ENCODE measurements at places on chromosomes 5 and 9.

DNA sequence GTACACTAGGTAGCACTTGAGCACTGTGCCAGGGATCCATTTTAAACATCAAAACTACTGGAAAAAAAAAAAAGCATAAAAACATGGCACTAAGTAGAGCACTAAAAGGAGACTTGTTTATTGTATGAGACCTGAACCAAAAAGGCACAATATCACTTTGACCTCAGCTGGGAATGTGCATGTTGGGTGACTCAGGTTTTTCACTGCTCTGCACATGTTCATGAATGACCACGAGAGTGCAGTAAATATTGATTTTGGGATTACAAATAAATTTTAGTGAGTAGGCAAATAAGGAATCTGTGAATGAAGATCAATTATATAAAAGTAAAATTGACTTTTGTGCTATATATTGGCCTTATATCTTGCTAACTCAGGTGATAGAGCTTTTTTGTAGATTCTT, 11.8 kb downstream of the RMI1 start:
- DNase-seq: no peak

- no peak for DNase-seq
Observed at GRCh38 chr5:116504593-116505166, 69.9 kb downstream of the SEMA6A start.

- no peak for DNase-seq
Observed at GRCh38 chr5:54823006-54823405, 162.4 kb downstream of the ESM1 start.

GRCh38 chr5:114857941-114858551, 311.7 kb downstream of the TRIM36 start:
- DNase-seq: no peak

GRCh38 chr5:14872070-14872989, 752 bp upstream of the ANKH start:
- DNase-seq: no peak

GRCh38 chr9:136714893-136715274, 2.5 kb downstream of the DIPK1B start:
- DNase-seq: no peak

GRCh38 chr9:127498298-127498697, 47.0 kb downstream of the LRSAM1 start:
- DNase-seq: no peak

DNA sequence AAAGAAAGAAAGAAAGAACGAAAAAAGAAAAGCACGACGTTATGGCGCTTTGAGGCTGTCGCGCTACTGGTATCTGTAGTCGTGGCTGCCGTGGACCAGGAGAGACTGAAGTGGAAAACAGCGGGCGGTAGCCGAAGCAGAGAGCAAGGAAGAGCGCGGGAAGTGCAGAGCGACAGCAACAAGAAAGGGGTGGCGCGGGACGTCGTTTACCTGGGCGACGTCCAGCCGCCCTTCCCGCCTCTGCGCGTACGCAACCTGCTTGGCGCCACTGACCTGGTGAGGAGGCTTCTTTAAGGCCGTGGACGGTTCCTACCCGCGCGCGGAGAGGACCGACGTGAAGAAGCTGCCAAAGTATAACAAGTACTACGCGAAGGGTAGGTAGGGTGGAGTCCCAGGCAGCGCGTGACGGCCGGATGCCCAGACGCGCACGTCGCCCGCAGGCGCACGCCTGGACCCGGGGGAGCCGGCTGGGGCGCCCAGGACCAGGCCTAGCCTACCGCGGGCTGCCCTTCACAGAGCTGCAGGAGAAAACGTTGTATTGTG, 15.4 kb downstream of the CCL28 start:
- DNase-seq: no peak

- no peak for DNase-seq
Observed at GRCh38 chr5:116766470-116766947, 191.9 kb upstream of the SEMA6A start.

- no peak for DNase-seq
Observed at GRCh38 chr5:30926218-30926617, 267.3 kb upstream of the CDH6 start.

GRCh38 chr5:13749766-13750165, 194.7 kb downstream of the DNAH5 start:
- no peak for DNase-seq

GRCh38 chr5:151274666-151275065, 21.7 kb downstream of the GM2A start:
- no peak for DNase-seq

DNA sequence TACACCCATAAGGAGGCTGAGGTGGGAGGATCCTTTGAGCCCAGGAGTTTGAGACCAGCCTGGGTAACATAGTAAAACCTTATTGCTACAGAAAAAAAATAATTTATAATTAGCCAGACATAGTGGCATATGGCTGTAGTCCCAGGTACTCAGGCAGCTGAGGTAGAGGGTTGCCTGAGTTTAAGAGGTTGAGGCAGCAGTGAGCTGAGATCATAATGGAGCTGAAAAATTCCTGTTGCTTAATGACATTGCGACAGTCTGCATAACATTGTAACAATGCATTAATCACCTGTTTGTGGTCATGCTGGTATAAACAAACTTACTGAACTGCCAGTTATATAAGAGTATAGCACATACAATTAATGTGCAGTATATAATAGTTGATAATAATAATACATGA, 214.2 kb downstream of the TRIM32 start:
- no peak for DNase-seq

DNA sequence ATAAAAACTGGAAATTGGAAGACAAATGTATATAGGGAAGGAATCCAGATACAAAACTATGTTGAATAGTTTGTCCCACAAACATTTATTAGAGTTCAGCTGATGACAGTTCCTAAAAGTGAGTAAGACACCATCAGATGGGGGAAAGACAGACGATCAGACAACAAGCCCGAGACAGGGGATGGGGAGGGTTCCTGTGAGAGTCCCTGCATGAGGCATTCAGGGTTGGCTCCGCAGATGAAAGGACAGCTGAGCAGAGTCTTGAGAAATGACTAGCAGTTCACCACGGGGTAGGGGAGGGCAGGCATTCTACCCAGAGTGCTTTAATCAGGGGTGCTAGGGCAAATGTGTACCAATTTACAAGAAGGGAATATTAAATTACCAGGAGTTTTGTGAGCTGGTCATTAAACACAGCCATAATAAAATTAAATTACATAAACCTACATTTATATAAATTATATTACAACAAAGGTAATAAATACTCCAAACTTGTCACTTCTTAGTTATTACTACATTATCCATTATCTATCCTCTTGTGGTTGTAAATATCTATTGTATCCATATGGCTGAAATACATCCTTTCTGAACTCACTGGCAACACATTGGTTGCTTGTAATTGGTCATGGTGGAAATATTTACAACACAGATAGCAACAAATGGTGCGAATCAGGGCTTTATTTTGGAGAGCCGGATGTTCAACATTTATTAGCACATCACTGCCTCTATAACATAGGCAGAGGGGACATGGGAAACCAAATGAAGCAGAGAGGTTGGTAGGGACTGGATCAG, 27.8 kb downstream of the TNFSF15 start:
- DNase-seq: no peak

DNA sequence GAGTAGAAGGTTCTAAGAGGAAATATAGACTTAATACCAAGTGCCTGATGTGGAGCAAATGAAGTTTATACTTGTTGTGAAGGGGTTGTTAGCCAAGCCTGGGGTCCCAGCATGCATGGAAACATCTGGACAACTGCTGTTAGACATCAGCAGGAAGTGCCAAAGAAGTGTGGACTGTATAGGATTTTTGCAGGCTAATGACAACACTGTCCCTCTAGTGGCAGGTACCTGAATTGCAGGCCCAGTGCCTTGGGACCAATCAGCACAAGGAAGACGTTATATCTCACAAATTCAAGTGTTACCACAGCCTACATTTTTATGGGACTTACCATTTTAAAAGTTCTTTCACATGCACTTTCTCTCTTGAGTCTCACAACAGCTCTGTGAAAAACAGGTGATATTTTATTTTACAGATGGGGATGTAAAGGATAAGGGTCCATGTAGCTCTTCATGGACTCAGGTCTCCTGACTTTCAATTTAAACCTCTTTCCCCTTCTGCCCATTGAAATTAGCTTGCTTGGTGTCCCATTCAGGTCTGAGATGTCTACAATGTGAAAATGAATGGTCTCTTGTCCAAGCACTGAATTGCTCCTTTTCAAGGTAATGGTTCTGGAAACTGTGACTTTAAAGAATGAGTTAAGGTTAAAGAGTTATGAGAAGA, 89.0 kb upstream of the MAP1B start:
- DNase-seq: peak; percentile 24

DNA sequence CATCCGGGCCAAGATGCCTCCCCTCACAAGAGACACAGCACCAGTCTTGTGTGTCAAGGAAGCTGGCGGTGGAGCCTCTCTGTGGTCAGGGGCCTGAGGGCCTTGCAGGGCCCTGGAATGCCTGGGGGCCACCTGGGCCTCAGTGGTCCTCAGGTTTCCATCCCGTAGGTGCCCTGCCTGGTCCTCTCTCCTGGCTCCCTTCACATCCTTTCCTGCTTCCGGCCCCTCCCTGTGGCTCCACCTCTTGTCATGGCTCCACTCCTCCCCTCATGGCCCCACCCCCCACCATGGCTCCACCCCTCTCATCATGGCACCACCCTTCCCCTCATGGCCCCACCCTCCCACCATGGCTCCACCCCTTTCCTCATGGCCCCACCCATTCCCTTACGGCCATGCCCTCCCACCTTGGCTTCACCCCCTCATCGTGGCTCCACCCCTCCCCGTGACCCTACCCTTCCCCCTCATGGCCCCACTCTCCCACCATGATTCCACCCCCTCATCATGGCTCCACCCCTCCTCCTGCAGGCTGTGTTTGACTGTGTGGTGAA, 175.8 kb downstream of the CACNA1B start:
- DNase-seq: no peak

DNA sequence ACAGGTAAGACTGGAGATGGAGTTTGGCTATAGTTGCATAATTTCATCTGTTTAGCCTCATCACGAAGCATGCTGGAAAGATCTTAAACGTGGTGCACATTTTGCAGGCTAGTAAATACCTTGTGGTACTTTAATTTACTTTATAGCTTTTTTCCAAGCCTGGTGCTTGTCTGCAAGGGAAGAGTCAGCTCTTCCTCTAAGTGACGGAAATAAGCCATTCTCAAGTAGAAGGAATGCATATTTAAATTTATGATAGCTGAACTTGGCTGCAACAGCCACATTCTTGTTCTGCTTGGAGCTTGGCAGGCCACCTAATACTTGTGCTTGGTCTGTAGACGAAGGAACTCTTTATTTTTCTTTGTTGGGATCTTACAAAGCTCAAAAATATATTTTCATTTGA, 188.0 kb upstream of the PIK3R1 start:
- DNase-seq: no peak

DNA sequence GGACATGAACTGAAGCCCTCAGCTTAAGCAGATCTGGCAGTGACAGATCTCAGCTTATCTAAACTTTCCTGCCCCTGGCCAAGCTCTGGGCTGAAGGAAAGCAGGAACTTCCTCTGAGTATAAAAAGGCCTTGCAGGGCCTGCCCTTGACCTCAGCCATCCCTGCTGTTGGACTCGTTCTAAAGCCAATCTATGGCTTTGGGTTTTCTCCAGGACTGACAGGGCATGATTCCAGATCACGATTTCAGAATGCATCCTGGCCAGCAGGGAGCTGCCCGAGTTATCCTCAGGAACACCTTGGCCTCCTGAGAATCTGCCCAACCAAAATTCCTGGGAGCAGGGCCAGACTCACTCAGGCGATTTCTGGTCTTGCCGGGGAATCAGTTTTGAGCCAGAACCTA, 502.7 kb downstream of the TLE4 start:
- DNase-seq: no peak

GRCh38 chr9:131590449-131590848, 45.1 kb downstream of the PRRT1B start:
- DNase-seq: no peak

DNA sequence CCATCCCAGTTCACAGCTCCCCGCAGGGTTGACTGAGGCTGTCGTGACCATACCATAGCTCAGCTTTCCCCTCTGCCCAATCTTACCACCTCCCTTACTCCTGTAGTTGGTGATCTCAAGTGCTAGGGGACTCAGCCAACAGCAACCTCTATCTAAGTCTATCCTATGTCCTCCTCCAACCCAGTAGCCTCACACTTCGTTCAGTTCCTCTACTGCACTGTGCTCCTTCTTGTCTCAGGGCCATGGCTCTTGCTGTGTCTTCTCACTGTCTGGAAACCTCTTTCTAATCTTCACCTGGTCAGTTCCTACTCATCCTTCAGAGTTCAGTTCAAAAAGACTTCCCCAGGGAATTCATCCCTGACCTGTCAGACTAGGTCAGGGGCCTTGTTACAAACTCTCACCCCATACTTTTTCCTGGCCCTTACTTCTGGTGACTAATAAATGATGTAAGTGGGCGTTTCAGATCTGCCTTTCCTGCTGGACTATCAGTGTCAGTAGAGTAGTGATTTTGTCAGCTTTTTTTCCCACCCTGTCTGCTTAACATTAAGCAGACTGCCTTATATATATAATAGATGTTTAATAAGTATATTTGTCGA, 53.6 kb upstream of the NR3C1 start:
- no peak for DNase-seq

DNA sequence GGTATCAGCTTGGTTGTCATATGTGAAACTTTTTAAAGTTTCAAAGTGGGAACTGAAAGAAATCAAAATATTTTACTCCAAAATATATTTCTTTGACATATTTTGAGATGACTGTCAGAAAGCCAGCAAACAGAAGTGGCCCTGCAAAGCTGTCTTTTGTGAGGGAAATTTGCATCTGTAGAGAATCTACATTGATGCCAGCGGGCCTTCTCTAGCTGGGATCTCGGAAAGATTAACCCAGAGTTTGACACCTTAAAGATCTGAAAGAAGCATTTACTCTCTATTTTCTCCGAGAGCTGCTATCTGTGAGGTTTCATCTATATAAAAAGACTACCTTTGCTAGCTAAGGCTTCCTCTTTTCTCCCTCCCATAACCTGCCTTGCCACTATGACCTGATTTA, 303.6 kb downstream of the FBXL17 start:
- DNase-seq: no peak

GRCh38 chr9:132141344-132141947, 20.4 kb upstream of the NTNG2 start:
- DNase-seq: peak; percentile 22

- DNase-seq: no peak
Observed at GRCh38 chr9:124349675-124350493, 65.4 kb downstream of the PSMB7 start.

- DNase-seq: no peak
Observed at GRCh38 chr5:179793468-179794139, at the start of gene LTC4S. TSS of gene LTC4S (plus strand) at chr5:179793986. CDS start at chr5:179794081, 95 bp downstream.

GRCh38 chr5:35095366-35095765, 47.6 kb upstream of the AGXT2 start:
- DNase-seq: no peak

- DNase-seq: no peak
Observed at GRCh38 chr5:31221001-31221400, 27.5 kb downstream of the CDH6 start.

DNA sequence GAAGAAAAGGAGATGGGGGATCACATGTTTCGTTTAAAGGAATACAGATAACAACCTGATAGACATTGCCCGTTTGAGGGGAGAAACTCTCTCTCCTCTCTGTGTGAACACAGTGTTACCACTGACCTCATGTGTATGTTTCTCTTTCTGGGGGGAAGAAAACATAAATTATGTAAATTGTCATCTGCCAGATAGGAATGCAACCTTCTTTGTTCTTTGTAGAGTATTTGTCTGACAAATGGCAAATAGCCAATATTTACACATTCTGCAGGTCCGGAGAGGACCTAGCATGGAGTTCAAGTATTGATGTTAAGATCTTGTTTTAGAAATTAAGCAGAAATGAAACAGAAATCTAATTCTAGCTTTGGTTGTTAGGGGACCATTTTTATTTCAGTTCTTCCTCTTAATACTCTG, 276.3 kb downstream of the SAXO1 start:
- DNase-seq: no peak

GRCh38 chr9:17900606-17901005, 321.7 kb downstream of the SH3GL2 start:
- no peak for DNase-seq
